ENCODE measurements at places on chromosomes 5 and 9.

- no peak for DNase-seq
Measured at GRCh38 chr5:77066184-77066583, 20.9 kb downstream of the ZBED3 start.

GRCh38 chr9:7093040-7093439 lies 335.3 kb downstream of the KDM4C start:
- DNase-seq: no peak

GRCh38 chr5:141533897-141534296 lies 45.0 kb downstream of the PCDHGC5 start:
- DNase-seq: no peak

DNA sequence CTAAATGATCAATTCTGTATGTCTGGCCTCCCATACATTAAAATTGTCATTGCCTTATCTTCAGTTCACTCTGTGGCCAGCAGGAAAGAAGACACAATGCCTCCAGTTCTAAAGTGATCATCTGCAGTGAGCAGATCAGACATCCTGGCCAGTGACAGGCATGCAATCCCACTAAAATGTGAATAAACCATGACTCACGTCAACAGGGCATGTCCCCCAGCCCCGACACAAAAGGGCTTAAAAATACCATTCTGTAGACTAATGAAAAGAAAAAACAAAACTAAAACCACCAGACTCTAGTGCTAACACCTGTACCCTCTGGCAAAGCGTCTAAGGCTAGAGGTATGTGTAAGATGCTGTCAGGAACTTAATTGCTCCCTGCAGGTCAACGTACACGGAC lies 38.5 kb downstream of the DDX31 start:
- no peak for DNase-seq

- DNase-seq: peak; percentile 60
Measured at GRCh38 chr5:117665121-117665520, 1090.5 kb upstream of the SEMA6A start.

GRCh38 chr9:77588271-77588937 lies 59.7 kb downstream of the GNA14 start:
- DNase-seq: no peak

DNA sequence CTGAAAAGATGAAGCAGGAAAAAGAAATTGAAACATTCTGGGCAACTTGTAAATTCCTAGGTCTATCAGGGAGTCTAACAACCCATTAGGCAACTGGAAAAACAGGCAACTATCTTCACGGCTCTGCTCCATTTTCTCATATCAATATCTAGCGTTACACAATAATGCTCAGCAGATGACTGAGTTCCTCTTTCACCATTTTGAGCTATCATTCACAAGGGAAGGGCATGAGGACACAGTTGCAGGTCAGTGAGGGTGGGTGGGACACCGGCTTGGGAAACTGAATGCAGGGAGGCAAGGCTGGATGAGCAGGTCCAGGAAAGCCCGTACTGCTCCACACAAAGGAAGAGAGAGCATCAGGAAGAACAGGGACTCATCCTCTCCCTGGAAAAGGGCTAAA lies 67.0 kb downstream of the FRMD3 start:
- no peak for DNase-seq

- DNase-seq: no peak
Measured at GRCh38 chr5:180074462-180074861, 2.9 kb upstream of the RNF130 start.

DNA sequence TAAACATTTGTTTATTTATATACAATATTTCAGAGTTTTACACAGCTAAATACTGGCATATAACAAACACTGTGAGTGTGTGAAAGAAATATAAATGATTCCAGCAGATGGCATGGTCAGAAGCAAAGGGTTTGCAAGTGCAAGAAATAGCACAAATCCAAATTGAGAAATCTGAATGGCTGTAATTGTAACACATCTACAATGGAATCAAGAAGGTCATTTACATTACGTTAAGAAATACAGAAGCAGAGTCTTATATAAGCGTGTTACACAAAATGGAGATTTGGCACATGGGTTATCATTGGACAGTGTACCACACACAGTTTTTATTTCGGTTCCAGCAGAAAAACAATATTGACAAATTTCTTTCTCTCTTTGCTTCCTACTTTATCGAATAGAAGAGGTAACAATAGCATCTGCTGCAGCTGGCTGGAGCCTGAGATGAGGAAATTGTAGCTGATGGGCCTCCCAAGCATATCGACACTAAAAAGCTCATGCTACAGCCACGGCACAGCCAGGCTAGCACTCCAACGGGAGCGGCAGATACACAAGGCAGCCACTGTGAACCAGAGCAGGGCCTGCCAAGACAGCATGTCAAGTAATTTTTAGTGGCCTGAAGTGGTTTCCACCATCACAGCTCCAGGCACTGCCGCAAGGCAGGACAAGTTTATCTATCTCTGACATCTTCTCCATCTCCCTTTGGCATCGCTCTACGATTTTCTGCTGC lies 564.6 kb upstream of the DMAC1 start:
- DNase-seq: no peak

- no peak for DNase-seq
Measured at GRCh38 chr5:14581891-14582796, 552 bp downstream of the OTULINL start.

- DNase-seq: no peak
Measured at GRCh38 chr9:98479967-98480847, 224.8 kb upstream of the TBC1D2 start.

DNA sequence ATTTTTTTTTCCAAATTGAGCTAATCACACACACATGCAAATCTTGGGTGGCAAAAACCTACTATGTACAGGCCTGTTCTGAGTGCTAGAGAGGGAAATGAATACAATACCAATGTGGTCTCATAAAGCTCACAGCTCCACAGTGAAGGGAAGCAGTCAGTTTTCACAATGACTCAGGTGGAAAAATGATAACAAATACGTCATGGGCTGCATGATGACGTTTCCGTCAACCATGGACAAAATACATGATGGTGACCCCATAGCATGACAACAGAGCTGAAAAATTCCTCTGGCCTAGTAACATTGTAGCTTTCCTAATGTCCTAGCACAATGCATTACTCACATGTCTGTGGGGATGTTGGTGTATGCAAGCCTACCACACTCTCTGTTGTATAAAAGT lies 252.5 kb downstream of the TRIM32 start:
- DNase-seq: no peak

DNA sequence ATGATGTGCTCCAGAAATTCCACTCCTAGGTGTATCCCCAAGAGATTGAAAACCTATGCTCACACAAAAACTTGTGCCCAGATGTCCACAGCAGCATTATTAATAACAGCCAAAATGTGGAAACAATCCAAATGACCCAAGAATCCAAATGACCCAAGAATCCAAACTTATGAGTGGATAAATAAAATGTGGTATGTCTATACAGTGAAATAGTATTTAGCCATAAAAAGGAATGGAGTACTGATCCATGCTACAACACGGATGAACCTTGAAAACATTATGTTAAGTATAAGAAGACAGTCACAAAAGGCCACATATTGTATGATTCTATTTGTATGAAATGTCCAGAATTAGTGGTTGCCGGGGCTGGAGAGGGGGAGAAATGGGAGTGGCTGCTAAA lies 80.3 kb downstream of the PSD2 start:
- no peak for DNase-seq

- DNase-seq: no peak
Measured at GRCh38 chr5:100846772-100847171, 56.3 kb downstream of the ST8SIA4 start.

GRCh38 chr9:90867101-90867500 lies 65.5 kb downstream of the SYK start:
- no peak for DNase-seq

DNA sequence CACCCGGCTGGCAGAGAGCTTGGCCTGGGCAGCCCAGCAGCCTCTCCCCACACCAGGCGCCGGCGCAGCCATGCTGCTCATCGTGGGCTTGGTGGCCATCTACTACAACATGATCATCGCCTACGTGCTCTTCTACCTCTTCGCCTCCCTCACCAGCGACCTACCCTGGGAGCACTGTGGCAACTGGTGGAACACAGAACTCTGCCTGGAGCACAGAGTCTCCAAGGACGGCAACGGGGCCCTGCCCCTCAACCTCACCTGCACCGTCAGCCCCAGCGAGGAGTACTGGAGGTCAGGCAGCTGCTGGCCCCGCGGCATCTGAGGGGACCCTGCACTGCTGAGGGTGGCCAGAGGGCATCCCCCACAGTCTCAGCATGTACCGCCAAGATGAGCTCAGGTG lies 7.1 kb downstream of the SLC6A7 start:
- DNase-seq: no peak

DNA sequence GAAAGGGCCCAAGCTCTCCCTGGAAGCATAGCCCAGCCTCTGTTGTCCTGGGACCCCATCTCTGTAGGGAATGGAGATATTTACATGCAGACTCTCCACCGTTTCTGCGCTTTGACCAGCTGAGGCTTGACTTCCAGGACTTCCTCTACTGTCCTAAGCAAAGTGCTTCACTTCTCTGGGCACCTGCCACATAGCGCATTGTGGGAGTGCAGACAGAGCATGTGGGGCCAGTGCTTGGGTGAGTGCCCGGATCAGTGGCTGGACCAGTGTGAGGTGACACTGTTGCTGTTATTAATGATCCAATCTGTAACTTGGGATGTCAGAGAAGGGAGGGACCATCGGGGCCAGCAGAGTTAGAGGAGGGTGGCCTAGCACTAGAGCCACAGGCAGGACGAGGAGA lies 10.5 kb downstream of the CXCL14 start:
- DNase-seq: no peak

DNA sequence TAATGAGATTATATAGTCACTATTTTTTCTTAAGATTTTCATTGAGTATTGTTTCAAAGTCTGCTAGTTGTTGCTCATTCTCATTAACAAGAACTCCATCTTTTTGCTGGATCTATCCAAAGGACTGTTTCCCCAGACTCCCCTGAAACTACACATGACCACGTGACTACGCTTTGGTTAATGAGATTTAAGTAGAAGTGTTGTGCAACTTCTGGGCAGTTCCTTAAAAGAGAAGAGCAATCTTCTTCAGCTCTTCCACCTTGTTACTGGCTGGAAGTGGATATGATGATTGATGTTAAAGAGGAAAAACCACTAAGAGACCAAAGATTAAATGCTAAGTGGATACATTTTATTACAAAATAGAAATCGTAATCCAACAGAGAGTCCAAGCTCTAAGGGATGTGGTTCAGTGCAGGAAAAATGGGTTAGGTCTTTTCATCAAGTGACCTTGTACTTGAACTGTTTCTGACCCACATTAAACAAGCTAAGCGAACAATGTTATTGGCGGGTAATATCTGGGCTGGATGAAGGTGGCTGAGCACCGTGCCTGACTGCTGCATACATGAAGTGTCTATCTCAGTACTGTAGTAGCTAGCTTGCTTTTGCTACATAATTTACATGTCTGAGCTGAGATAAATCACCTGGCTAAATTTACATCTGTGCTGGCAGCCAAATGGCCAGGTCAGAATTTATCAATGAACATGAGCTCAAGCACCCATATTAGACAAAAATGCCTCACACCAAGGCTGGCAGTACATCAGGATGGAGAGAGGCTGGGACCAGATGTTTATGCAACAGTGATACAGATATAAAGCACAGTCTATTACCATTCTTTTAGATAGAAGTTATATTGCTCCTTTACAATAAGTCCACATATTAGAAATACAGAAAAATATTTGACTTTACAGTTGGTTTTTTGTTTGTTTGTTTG lies 7.5 kb upstream of the CTNNAL1 start:
- DNase-seq: no peak

DNA sequence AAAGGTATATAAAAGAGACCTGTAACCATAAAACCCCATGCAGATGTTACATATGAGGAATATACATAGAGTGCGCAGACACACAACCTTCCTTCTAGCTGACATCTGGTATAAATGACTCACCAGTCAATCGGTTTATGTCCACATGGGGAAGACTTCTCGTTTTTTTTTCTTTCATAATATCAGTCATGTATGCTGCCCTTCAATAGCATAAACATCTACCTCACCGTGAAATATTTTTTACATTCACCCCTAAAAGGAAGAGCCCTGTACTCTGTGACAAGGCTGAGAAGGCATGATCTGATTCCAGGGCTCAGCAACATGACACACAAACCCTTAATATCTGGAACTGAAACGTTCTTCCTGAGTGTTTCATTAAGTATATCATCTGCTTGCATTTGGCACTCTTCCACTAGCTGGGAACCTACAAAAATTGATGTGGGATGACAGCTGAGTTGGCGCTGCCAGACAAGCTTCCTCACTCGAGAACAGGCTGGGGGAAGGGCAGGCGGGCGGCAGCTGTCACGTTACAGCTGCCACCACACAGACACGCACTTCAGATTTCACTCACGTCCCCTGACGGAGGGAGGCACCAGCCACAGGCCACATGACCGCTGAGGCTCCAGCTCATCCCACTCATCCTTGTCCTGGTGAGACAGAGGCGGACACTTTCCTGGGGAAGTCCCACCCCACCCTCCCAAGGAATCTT lies 74.2 kb downstream of the SHB start:
- DNase-seq: no peak

DNA sequence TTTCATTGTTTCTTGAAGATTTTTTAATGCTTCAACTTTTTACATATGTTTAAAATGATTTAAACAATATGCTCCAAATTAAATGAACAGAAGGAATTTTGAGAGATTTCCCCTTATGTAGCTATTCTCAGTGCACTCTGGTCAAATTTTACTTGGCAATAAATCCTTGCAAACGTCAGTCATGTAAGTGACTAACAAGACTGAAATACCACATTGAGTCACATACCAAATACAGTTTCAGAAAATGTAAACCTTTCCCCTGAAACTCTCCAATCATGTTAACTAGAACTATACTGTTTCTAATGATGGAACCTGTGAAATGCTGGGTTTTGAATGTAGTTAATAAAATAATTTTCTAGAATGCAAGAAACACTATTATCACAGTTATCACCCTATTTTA lies 29.6 kb downstream of the SAR1B start:
- DNase-seq: no peak

DNA sequence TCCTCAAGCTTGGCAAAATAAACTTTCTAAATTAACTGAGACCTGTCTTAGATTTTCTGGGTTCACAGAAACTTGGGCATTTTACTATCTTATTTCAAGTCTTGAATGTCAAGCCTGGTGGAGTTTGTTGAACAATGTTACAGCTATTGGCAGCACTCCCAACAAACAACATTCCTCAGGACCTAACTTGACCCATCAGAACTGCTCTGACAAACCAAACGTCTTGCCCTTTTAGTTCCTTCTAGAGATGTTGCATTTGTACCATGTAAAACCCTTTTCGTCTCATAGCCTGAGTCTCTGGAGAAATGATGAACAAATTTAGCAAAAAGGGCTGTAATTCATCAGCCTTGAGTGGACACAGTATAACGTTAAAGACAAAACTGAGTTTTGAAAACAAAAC lies 51.1 kb downstream of the GNA14 start:
- no peak for DNase-seq

GRCh38 chr5:84779186-84779585 lies 394.5 kb upstream of the EDIL3 start:
- no peak for DNase-seq

- DNase-seq: no peak
Measured at GRCh38 chr9:99076030-99076429, 28.9 kb upstream of the TGFBR1 start.
